ENCODE measurements at places on chromosomes 11 and 22.

GRCh38 chr11:107218123-107219013, 200.1 kb upstream of the GUCY1A2 start:
- no peak for DNase-seq

GRCh38 chr11:78212586-78213371, 24.1 kb downstream of the USP35 start:
- DNase-seq, result no peak

DNA sequence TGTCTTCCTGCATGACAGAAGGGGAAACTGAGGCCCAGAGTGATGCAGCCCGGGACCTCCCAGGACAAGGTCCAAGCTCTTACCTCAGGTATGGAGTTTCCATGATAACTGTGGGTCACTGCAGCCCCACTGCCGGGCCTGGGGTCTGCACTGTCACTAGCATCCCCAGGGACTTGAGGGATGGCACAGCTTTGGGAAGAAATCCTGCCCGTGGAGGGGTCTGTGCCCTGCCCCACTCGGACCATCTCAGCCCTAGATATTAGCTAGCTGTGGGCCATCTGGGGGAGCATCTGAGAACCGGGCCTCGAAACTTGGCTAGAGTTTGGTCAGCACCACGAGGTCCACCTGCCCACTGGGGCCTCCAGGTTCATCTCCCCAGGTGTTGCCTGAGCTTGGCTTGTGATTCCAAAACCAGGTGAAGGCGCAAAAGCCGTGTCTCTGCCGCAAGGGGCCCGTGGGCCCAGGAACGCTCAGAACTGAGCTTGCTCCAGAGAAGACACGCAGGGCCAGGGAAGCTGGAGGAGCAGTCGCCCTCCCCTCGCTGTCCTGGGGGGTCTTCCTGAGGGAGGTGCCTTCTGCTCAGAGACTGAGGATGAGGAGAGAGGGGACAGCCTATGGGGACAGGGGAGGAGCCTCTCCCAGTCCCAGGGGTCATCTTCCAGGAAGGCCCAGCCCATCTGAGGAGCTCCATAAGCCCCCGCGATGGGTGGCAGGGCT, 4.8 kb downstream of the LINC01488 start:
- no peak for DNase-seq

DNA sequence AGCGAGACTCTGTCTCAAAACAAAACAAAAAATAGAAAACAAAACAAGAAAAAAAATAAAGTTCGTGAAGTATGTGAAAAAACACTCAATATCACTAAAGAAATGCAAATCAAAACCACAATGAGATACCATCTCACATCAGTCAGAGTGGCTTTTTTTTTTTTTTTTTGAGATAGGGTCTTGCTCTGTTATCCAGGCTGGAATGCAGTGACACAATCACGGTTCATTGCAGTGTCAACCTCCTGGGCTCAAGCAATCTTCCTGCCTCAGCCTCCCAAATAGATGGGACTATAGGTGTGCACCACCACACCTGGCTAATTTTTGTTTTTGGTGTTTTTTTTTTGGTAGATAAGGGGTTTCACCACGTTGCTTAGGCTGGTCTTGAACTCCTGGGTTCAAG, 37.5 kb downstream of the ATG16L2 start:
- no peak for DNase-seq

Data from hippocampal formation (tissue), 2 donors.